ENCODE measurements at places on chromosomes 12 and 14.

DNA sequence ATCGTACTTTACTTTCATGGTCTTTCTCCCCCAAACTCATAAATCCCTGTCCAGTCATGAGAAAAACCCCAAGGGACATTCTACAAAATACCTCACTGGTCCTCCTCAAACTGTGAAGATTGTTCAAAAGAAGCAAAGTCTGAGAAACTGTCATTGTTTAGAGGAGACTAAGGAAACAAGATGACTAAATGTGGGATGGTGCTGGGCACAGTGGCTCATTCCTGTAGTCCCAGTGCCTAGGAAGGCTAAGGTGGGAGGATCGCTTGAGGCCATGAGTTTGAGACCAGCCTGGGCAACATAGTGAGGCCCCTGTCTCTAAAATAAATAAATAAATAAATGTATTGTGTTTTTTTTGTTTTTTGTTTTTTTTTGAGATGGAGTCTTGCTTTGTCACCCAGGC lies 74.2 kb upstream of the SCAF11 start:
- DNase-seq: no peak

DNA sequence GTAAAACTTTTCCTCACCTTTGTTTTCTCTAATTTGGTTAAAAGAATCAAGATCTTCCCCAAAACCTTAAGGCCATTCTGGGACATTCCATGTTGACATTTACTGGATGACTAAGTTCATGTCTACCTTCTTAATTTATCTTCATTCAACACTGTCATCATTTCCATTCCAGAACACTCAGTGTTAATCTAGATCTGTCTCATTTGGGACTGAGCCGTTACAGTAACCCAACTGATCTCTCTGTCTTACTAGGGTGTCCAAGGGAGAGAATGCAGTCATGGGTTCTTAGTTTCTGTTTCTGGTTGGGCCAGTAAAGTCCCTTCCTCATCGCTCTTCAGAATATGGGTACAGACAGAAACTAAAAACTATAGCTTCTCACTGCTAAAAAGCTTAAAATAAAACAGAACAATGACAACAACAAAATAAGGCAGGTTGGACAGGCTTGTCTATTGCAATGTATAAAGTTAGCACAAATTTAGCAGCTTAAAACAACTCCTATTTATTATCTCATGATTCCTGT lies 144.8 kb downstream of the ASCL1 start:
- DNase-seq: no peak

DNA sequence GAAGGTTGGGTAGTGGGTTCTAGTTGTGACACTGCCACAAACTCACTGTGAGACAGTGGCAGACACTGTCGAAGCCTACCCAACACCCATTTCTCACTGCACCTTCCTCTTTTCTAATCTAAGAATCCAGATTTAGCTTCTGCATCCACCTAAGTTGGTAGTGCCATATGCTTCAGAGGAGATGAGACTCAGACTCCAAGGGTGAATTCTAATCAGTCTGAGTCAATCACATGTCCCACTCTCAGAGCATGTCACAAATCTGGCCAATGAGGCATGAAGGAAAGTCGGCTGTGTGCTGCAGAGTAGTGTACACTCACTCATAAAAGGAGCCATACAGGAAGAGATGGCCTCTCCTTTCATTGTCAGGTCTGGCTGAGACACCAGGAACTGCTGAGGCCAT lies 102.1 kb upstream of the RAP1B start:
- DNase-seq: no peak

- DNase-seq: no peak
Observed at GRCh38 chr12:56932146-56932545, 2.1 kb downstream of the SDR9C7 start.

DNA sequence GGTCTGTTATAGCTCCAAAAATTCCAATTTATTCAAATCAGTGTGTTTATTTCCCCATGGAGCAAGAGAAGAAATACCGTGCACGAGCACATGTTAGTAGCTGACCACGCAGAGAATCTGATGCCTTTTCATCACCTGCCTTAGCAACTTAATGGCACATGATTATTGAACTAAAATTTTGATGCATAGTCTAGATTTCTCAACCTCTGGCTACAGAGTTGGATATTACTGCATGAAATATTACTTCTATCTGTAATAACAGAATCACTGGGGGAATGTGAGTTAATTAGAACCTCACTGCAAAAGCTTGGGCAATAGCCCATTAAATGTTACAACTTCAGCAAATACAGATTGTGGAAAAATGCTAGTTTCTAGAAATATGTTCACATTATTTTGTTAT lies 335.8 kb downstream of the FLRT2 start:
- DNase-seq: no peak

DNA sequence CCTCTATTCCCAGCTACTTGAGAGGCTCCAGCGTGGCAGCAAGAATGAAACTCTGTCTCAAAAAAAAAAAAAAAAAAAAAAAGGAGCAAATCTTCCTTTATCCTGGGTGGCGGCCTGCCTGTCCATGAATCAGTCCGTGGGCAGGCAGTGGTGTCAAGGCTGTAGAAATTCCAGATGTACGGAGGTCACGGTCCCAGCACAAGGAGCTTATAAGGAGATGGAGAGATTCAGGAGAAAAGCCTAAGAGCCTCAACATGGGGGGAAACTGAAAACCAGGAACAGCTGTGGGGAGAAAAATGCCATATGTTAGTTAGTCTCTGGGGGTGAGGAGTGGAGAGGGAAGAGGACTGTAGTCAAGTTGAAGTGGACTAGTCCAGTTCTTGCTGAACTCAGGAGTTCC lies 130.5 kb upstream of the CRY1 start:
- DNase-seq: no peak
